IPS DF 6.9 (cell line): ENCODE measurements at places on chromosomes 4 and X.

- DNase-seq: no peak
These were observed 1.2 kb downstream of the NEK1 start for GRCh38 chr4:169611157-169611556.

DNA sequence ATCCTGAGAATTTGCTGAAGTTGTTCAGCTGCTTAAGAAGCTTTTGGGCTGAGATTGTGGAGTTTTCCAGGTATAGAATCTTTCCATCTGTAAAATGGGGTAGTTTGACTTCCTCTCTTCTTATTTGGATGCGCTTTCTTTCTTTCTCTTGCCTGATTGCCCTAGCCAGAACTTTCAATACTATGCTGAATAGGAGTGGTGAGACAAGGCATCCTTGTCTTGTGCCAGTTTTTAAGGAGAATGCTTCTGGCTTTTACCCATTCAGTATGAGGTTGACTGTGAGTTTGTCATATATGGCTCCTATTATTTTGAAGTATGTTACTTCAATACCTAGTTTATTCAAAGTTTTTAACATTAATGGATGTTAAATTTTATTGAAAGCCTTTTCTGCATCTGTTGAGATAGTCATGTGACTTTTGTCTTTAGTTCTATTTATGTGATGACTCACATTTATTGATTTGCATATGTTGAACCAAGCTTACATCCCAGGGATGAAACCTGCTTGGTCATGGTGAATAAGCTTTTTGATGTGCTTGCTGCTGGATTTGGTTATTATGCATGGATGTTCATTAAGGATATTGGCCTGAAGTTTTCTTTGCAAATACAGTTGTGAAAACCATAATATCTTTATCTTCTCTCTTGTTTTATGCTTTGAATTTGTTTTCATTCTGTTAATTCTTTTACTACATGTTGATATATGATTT, 573.8 kb upstream of the NDST4 start:
- DNase-seq: no peak

GRCh38 chrX:101383679-101384205, 2.2 kb downstream of the BTK start:
- no peak for DNase-seq

DNA sequence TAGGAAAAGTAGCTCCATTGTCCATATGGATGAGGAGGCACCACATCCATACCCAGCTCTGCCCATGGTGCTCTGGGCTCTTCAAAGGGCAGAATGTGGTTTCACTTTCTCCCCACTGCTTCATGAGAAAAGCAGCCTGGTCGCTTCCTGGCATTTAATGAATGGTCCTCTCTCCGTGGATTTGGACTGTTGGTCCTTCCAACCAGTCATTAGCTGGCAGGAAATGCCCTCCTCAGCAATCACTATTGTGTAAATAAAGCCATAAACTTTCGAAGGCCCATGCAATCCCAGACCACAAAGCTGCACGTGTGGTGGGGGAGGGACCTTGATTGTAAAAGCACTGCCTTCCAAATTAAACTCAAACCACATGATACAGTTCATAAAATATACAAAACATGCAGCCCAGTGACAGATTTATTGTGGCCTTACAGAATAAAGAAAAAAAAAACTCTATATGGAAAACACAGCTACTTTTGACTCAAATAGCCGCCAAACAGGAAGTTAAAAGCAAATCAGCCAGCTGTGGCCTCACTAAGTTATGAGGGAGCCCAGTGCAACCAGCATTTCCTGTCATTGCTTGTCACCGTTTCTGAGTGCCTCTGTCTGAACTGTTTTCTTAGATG, 8.1 kb downstream of the MBNL3 start:
- DNase-seq: no peak

DNA sequence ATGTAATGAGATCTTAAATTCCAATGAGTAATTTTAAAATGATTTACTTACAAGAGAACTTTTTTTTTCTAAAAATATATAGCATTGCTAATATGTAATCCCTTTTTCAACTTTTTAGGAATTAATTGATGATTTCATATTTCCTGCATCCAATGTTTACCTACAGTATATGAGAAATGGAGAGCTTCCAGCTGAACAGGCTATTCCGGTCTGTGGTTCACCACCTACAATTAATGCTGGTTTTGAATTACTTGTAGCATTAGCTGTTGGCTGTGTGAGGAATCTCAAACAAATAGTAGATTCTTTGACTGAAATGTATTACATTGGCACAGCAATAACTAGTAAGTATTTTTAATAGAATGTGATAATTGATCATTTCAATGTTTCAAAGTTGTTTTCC, 113.2 kb downstream of the USP9X start:
- DNase-seq: no peak

- no peak for DNase-seq
These were observed 55.6 kb downstream of the CYLC1 start for GRCh38 chrX:83916525-83916924.

DNA sequence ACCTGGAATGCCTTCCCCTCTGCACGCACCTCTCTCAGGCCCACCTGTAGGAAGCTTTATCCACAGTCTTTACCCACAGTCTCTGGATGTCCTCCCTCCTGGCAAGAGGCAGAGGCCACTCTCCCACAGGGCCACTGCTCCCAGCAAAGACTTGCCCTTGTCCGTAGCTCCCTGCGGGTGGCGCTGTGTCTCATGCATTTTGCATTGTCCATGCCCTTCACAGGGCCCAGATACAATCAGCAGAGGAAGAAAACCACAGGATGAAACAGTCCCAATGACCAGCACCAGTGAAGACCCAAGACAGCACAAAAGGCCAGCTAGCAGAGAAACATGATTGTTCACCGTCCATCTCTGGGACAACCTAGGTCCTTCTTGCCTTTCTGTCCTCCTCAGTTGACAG, 2.1 kb upstream of the NSG1 start:
- peak; percentile 71 for DNase-seq

- peak; percentile 22 for DNase-seq
These were observed at the start of gene NUDT10 for GRCh38 chrX:51332188-51332942. Gene NUDT10, plus strand, starts transcription at chrX:51332822. Its CDS starts 144 bp downstream, at chrX:51332966.
